ENCODE measurements at places on chromosomes 3 and 15.

DNA sequence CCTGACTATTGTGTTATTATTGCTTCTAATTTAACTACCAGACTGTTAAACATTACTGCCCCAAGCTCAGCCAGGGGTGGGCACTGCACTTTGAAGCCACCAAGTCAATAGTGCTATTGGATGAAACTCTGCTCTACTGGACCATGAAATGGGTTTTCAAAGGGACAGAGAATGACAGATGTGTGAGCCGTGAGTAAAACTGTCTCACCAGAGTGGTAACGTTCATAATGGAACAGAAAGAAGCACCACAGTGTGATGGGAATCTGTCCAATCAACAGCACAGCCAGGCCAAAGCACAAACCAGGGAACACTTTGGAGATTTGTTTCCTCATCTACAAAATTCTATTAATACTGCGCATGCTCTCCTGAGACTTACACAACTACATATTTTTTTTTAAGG, 171.8 kb upstream of the LPP start:
- DNase-seq: no peak

- DNase-seq: no peak
Observed at GRCh38 chr3:159805411-159805772, 183.2 kb upstream of the IL12A start.

GRCh38 chr3:150739200-150739863, 23.6 kb downstream of the SIAH2 start:
- DNase-seq: no peak

DNA sequence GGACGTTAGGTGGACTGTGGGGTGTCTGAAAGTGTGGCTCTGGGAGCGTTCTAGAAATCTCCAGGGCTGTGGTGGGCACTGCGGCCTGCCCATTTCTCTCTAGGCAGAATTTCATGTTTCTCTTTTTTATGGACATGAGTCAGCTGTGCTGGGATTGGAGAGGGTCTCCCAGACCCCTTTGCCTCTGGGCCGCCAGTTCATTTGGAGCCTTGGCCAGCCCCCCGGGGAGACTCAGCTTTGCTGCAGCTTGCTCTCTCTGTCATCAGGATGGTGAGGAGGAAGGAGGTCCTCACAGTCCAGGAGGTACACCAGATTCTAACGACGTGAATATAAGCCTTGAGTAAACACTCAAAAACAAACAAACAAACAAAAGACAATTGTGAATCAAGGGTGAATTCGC, 149.6 kb upstream of the RGMA start:
- no peak for DNase-seq

- DNase-seq: no peak
Observed at GRCh38 chr15:90062462-90062932, 39.8 kb downstream of the IDH2 start.

DNA sequence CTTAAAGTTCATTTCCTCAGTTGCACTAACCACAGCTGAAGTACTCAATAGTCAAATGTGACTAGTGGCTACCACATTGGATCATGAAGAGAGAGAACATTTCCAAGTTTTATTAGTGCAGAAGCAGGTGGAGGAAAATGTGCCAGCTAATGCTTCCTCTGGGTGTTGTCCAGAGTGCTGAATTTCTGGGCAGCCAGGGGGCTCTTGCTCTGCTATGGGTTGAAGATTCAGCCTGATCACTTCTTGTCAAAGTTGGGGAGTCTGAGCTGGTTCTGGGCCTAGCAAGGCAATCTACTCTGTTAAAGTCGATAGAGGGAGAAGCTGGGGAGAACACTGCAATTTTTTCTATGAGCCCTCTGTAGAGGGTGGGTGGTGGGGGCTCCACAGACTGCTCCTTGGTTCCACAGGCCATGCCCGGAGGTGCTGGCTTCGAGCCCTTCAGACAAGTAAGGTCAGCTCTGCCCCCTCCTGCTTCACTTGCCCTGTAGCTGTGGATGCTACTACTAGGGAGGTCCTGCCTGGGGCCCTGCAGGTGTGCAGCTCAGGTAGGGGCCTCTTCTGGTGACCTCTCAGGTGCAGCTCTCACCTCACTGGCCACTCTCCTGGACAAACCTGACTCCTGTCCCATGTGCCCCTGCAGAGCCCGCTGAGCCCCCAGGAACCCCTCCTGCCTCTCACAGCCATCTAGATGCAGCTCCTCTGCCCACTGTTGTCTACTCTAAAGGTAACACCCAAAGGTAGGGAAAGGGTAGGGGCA, 8.2 kb downstream of the ALG3 start:
- peak; percentile 55 for DNase-seq

- no peak for DNase-seq
Observed at GRCh38 chr3:85808755-85809154, 850.0 kb downstream of the CADM2 start.

DNA sequence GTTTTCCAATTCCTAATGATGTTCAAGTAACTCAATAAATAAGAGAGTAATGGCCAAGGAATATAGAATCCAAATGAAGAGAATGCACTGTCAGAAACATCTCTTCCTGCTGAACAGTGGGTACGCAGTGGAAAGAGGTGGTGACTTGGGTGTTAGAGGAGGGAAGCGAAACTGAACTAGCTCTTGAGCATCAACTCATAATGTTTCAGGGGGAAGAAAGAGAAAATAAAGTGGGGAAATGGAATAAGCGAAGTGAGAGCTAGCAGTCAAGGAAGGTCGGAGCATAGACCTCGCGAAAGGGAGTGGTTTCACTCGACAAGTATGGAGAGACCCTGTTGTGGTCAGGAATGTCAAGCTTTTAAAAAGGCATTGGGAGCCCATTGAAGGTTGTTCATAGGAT, 309.5 kb downstream of the GAP43 start:
- no peak for DNase-seq

GRCh38 chr3:71652781-71653413, 69.4 kb upstream of the FOXP1 start:
- DNase-seq: peak; percentile 62

- peak; percentile 79 for DNase-seq
Observed at GRCh38 chr3:120559242-120560061, 36.7 kb upstream of the NDUFB4 start.

DNA sequence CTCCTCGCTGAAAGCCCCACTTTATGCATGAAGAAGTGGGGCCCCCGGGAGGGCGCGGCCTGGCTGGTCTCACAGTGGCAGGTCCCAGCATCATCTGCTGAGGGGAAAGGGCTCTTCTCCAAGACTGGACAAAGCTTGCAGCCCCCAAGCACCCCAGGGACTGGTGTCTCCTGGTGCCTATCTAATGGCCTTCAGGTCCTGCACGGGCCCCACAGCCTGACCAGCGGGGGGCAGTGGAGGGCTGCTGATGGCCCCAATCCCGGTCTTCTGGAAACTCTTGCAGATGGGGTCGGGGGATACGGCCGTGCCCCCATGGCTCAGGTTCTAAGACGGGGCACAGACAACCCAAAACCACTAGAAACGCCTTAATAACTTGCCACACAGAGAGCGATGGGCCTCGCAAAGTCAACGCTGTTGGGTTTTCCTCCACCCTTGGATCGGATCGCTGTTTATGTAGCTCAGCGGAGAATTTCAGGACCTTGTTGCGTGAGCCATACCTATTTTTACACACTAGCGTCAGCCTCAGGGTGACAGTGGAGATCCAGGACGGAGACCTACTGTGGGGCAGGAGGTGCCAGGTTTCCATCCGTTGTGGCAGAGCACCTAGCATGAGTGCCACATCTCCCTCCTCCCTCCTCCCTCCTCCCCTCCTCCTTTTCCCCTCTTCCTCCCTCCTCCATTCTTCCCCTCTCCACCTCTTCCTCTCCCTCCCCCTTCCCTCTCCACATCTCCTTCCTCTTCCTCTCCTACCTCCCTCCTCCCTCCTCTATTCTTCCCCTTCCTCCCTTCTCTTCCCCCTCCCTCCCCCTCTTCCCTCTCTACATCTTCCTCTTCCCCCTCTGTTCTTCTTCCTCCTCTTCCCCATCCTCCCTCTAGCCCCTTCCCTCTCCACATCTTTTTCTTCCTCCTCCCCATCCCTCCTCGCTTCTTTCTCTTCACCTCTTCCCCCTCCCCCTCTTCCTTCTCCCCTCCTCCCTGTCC, 79.3 kb upstream of the ALDH1L1 start:
- no peak for DNase-seq

- DNase-seq: no peak
Observed at GRCh38 chr3:168476360-168476980, 380.7 kb upstream of the GOLIM4 start.

DNA sequence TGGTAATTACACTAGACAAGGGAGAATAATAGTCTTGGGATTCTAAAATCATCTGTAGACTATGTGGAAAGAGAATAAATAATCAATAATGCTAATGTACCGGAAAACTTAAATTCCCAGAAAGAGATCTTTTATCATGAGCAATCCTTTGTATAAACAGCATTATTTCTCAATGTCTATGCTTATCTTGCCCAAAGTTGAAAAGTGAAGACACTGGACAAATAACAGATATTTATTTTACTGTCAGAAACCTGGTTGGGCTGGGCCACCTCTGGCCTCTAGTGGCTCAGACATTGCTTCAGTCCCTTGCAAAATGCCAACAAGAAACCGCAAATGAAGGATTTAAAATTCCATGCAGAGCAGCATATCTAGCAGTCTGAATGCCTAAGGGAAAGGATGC, 409.9 kb downstream of the FHIT start:
- no peak for DNase-seq
